Retinal pigment epithelial cell (primary cell): ENCODE measurements at places on chromosomes 12 and 14.

GRCh38 chr12:110277530-110278254 lies 3.4 kb upstream of the ATP2A2 start:
- no peak for DNase-seq

DNA sequence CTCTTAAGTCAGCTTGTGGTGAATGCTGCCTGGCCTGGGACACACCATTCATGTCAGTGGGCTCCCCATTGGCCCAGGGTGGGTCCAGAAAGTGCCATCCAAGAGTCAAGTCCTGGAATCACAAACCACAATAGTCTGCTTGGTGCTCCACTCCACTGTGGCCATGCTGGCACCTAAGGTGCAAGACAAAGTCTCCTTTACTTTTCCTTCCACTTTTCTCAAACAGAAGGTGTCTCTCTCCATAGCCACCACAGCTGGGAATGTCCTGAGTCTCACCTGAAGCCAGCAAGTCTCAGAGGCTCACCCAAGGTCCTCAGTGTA lies 9.0 kb downstream of the RDH16 start:
- no peak for DNase-seq

DNA sequence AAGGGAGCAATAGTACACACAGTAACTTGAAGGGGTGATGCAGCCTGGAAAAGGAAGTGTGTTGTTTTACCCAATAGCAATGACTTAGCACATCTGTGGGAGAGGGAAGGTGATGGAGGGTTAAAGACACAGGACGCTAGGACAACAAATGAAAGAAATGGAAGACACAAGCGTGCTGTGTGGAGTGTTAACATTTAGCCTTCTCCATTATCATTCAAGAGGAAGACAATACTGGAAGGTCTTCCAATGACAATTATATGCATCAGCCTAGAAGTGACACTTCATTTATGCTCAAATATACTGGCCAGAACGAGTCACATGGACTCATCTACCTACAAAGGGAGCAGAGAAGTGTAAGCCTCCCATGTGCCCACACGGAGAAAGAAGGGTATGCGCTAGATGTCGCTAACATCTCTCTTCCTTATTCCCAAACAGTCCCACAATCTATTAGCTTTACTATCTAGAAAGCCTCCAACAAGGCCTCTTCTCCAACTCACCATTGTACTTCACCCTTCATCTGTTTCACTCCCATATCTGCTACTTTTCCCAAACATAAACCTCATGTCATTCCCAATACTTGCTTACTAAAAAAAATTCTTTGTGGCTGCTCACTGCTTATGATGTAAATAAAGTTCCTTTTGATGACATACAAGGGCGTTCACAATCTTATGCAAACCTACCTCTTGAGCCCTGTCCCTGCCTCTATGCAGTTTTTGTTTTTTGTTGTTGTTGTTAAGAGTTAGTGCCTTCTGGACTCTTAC lies 20.3 kb downstream of the PPM1H start:
- no peak for DNase-seq

GRCh38 chr14:25010471-25010870 lies 39.5 kb downstream of the STXBP6 start:
- DNase-seq = no peak

DNA sequence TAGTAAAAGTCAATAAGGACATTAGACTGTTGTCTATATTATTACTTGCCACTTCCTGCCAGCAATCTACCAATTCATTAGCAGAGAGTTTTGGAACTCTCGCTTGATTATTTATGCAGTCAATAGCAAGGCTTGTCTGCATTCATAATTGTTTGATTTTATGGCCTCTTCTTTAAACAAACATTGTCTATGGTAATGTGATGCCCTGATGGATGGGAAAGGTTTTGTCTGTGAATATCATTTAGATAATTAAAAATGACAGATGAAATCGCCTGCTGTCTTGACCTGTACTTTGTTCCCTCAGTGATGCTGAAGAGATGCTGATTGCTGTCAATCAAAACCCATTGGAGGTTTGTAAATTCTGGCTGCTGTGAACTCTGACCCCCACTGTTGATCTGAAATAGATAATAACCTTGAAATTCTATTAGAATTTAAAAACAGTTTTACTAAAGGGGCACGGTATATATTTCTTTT lies 455.3 kb downstream of the NPAS3 start:
- no peak for DNase-seq

GRCh38 chr12:14919455-14919854 lies 18.9 kb downstream of the ERP27 start:
- DNase-seq = no peak

- DNase-seq = no peak
Observed at GRCh38 chr14:70558356-70558755, 23.6 kb upstream of the ADAM20 start.

DNA sequence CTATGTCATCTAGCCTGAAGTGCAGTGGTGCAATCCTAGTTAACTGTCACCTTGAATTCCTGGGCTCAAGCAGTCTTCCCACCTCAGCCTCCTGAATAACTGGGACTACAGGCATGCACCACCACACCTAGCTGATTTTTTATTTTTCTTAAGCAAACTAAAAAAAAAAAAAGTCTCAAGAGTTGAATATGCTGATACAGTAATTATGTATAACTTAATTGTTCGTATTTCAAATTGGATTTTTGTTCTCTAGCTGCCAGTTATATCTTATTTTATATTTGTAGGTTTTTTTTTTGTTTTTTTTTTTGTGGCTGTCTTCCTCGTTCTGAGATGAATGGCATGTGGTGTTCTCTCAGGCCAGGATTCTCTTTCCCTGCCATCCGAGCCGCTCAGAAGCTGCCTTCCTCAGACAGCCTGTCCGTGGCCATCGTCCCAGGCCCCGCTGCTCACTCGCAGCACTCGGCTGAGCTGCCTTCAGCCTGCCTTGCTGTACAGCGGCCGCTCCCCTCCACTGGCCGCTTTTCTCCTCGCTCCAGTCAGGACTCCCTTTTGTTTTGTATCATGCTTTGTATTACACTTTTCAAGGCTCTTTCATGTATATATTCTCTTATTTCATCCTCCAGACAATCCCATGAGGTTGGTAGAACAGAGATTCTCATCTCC lies 53.3 kb downstream of the WDR20 start:
- no peak for DNase-seq

GRCh38 chr14:97543221-97543620 lies 746.0 kb downstream of the VRK1 start:
- no peak for DNase-seq

DNA sequence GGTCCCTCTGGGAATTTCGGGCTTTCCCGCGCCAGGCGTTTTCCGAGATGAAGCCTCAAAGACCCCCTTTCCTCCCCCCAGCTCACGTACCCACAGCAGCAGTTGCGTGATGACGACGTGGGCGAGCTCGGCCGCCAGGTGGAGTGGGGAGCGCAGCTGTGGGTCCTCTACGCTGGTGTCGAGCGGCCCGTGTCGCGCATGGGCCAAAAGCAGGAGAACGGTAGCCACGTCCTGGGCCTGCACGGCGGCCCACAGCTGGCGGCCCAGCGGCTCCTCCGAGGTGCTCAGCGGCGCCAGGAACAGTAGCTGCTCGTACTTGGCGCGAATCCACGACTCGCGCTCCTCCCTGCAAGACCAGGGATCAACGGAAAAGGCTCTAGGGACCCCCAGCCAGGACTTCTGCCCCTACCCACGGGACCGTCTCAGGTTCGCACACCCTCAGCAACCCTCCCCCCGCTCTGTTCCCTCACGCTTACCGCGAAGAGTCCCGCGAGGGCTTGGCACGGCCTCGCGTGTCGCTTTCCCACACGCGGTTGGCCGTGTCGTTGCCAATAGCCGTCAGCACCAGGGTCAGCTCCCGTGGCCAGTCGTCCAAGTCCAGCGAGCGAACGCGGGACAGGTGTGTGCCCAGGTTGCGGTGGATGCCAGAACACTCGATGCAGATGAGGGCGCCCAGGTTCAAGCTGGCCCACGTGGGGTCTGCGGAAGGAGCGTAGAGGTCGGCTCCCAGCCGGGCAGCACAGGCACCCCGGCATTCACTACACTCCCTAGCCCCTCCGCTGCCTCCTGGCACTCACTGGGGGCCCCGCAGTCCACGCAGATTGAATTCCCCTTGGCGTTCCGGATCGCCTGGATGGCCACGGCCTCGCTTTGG lies 11.4 kb downstream of the AGAP2 start:
- DNase-seq = no peak

DNA sequence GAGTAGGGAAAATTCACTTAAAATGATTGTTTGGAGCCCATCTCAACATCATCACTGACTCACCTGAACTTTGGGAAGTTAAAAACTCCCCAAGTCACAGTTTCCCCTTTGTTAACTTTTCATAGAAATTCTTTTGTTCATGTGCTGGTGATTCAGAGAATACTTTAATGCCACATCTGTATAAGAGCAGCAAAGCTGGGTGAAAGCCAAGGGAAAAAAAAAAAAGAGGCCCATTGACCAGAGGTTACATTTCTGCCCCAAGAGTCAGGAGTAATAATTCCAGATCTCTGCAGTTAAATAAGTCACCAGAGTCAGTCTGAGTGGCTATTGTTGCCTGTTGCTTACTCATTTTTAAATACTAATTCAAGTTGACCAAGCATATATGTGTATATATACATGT lies 136.4 kb upstream of the LGR5 start:
- DNase-seq = no peak

GRCh38 chr12:56086608-56087007 lies 6.6 kb downstream of the ERBB3 start:
- DNase-seq = no peak

DNA sequence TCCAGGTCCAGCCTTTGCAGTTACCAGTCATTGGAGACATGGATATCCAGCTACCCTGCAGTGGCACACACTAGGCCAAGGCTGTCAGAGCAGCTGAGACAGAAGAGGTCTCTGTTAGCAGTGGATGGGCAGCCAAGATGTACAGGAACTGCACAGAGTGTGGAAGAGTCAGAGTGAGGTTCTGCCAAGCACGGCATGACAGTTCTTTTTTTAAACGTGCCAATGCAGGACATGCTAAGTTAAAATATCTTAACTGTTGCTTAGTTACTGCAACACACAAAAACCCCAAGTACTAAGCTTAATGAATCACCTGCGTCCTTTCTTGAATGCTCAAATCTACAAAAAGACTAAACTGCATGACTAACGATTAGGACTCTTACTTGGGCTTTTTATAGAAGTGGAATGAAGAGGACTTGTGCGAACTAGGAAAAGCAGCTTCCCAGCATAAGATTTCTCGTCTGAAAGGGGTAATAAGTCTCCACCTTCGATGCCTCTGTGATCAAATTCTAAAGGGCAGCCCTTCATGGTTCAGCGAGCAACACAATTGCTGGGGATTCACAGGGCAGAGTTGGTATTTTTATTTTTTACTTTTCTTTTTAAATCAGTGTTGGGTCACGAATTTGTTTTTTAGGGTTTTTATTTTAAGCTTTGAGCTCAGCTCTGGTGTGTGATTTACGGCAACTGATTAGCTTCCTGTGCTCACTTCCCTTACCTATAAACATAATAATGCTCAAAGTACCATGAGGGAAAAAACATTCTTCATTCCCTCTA lies 20.6 kb downstream of the MAPK1IP1L start:
- peak; percentile 89 for DNase-seq

DNA sequence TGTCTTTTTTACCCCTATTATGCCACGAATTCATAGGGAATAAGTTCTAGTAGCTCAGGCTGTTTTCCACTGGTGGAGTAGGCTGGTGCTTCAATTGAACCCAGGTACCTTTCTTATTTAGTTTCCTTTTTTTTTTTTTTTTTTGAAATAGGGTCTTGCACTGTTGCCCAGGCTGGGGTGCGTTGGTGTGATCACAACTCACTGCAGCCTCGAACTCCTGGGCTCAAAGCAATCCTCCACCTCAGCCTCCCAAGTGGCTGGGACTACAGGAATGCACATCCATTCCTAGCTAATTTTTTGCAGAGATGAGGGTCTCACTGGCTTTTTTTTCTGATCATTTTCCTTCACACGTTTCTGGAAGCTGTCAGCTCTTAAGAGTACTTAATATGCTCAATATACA lies 2.7 kb downstream of the CREBL2 start:
- DNase-seq = no peak

GRCh38 chr12:49928471-49928870 lies 22.1 kb upstream of the AQP2 start:
- DNase-seq = no peak

DNA sequence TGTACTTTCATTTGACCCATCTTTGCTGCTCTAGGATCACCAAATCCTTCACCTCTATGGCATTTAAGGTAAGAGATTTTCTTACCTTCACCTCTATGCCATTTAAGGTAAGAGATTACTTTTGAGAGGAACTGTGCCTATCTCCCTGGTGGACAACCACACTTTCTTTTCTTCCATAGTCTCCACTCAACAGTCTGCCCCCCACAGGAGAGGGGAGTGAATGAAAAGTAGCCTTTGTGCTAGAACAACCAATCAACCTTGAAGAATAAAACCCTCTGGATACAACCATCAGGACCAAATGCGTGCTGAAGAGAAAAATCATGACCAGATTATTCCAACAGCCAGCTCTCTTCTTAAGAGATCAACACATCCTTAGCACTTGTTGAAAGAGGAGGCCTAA lies 258.6 kb upstream of the TMPO start:
- DNase-seq = no peak

DNA sequence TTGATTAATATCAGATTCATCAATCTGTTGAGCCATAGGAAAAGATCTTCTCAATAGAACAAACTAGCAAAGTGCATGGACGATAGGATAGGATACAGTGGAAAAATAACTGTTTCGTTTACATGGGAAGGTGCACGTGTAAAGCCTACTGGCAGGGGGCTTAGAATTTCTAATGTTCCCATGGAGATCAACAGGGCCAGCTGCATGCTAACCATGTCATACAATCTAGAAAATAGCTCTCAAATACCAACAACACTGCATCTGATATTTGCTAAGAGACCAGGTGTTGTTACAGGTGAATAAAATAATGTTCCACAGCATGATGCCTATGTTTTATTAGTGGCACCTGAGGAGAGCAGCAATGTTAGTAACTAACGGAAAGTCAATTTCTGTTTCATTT lies 72.5 kb downstream of the ACSS3 start:
- no peak for DNase-seq

DNA sequence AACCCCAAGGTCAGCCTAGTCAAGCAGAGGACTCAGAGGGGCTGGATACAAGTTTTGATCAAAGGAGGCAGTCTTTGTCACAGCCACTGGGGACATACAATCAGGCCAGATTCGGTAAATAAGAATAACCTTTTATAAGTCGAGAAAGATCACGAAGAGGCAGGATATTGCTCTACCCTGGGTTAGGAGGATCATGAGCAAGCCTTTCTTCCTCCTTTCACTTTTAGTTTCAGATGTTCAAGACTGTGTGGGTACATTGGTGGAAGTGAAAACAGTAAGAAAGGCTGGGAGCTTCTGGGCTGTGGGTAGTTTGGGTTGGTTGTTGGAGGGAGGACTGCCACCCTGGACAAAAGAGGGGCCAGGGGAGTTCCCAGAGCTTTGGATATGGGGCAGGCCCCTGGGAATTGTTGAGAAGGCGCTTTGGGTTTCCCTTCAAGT lies 127.7 kb downstream of the SNAPC1 start:
- DNase-seq = no peak
